Activated CD8-positive, alpha-beta T cell treated with anti-CD3 and anti-CD28 coated beads for 36 hours (primary cell): ENCODE measurements at places on chromosomes 11 and 22.

- no peak overlapping the region for H3K27ac ChIP-seq
- no peak for DNase-seq
- no peak overlapping the region for H3K4me3 ChIP-seq
- peaks cover 2% of the 10 kb centered on the region for H3K4me1 ChIP-seq
- no peaks in the 10 kb centered on the region for H3K36me3 ChIP-seq
Observed at GRCh38 chr11:125140233-125140632, 24.3 kb upstream of the PKNOX2 start.

- no peaks in the 10 kb centered on the region for H3K27me3 ChIP-seq
- no peak for DNase-seq
- no peak overlapping the region for H3K4me3 ChIP-seq
- H3K27ac ChIP-seq = no peak overlapping the region
- no peaks in the 10 kb centered on the region for H3K36me3 ChIP-seq
- H3K4me1 ChIP-seq = peaks cover 10% of the 10 kb centered on the region
Observed at GRCh38 chr11:128262463-128263345, 324.7 kb downstream of the ETS1 start.

- H3K36me3 ChIP-seq = no peaks in the 10 kb centered on the region
- no peak for DNase-seq
- H3K4me3 ChIP-seq = no peak overlapping the region
- H3K27me3 ChIP-seq = peaks cover 16% of the 10 kb centered on the region
- H3K4me1 ChIP-seq = no peaks in the 10 kb centered on the region
Observed at GRCh38 chr22:27673839-27674238, 127.7 kb downstream of the MN1 start.

DNA sequence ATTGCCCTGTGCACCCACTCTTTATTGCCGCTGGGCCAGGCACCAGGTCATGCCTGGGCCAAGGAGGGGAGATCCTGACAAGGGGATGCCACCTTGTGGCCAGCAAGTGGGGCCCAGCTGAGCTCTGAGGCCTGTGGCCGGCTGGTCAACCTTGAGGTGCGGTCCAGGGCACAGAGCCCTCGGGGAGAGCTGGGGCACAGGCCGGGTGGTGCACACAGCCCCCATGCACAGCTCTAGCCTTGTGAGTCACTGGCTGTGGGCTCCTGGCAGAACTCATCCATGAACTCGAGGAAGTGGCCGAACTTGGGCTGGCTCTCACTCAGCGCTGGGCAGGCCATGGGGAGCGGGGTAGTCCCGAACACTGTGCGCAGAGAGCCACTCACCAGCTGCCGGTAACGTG is 94.3 kb downstream of the RNF169 start:
- no peaks in the 10 kb centered on the region for H3K27me3 ChIP-seq
- H3K36me3 ChIP-seq = peaks cover 27% of the 10 kb centered on the region
- H3K27ac ChIP-seq = no peak overlapping the region

- H3K4me3 ChIP-seq = no peak overlapping the region
- H3K27ac ChIP-seq = no peak overlapping the region
Observed at GRCh38 chr11:120695426-120695825, 183.9 kb downstream of the GRIK4 start.

DNA sequence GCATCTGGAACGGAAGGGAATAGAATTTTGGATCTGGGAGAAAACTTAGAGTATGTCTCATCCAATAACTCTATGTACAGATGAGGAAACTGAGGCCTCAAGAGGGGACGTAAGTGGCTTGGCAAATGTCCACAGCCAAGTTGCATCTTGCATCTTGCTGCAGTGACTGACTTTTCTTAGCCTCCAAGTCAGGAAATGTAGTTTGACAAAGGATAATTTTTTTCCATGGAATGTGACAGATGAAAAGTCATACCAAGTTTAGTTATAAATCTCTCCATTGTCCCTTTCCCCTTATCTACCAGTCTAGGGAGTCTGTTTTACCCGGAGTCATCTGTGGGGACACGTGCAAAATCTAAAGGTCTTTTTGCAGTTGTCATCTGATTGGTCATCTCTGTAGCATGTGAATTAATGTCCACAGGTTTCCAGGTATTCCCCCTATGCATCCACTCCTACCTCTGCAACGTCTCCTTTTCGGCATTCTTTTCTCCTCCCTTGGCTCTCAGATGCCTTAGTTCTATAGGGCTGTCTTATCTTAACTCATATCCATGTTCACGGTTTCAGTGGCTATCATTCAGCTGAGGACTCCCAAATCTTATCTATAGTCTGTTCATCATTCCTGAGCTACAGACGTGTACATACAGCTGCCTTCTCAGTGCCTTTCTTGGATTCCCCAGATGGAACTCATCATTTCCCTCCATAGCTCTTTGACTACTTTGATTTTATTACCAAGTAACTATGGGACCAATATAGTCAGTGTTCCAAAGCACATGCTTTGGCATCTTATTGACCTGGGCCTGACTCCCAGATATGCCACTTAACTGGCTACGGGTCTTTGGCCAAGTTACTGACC is 139.5 kb upstream of the TIMP3 start:
- no peak for DNase-seq
- H3K27ac ChIP-seq = no peak overlapping the region
- H3K4me1 ChIP-seq = peaks cover 2% of the 10 kb centered on the region
- no peak overlapping the region for H3K4me3 ChIP-seq

- DNase-seq = peak; percentile 46
- H3K36me3 ChIP-seq = no peaks in the 10 kb centered on the region
- no peaks in the 10 kb centered on the region for H3K4me1 ChIP-seq
- no peak overlapping the region for H3K4me3 ChIP-seq
- no peak overlapping the region for H3K27ac ChIP-seq
- peaks cover 2% of the 10 kb centered on the region for H3K27me3 ChIP-seq
Observed at GRCh38 chr11:119518746-119519730, 96.1 kb upstream of the THY1 start.

- no peak for DNase-seq
- no peak overlapping the region for H3K27ac ChIP-seq
- H3K4me3 ChIP-seq = no peak overlapping the region
Observed at GRCh38 chr11:35063488-35063931, 75.5 kb upstream of the CD44 start.

- H3K27ac ChIP-seq = no peak overlapping the region
- H3K36me3 ChIP-seq = no peaks in the 10 kb centered on the region
- H3K4me3 ChIP-seq = no peak overlapping the region
- peaks cover 29% of the 10 kb centered on the region for H3K27me3 ChIP-seq
- H3K4me1 ChIP-seq = no peaks in the 10 kb centered on the region
Observed at GRCh38 chr11:33543823-33544222, 156.8 kb downstream of the C11orf91 start.

DNA sequence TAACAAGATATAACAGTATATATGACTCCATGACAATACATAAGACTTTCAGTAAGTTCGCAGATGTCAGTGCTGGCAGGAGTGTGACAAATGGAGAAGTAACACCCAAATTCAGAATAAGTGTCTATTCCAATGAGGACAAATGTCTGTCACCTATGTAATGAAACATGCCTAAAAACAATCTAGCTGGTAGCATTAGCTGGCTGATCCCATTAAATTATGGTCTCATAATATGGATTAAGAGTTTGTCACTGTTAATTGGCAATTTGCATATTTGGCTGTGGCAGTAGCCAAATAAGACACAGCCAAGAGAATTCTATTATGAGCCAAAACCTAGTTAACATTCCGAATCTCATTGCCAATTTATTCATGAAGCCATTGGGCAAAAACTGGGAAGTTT is 30.2 kb upstream of the CAVIN3 start:
- H3K4me3 ChIP-seq = no peak overlapping the region
- H3K36me3 ChIP-seq = no peaks in the 10 kb centered on the region
- peaks cover 16% of the 10 kb centered on the region for H3K4me1 ChIP-seq
- no peak for DNase-seq
- H3K27me3 ChIP-seq = no peaks in the 10 kb centered on the region

DNA sequence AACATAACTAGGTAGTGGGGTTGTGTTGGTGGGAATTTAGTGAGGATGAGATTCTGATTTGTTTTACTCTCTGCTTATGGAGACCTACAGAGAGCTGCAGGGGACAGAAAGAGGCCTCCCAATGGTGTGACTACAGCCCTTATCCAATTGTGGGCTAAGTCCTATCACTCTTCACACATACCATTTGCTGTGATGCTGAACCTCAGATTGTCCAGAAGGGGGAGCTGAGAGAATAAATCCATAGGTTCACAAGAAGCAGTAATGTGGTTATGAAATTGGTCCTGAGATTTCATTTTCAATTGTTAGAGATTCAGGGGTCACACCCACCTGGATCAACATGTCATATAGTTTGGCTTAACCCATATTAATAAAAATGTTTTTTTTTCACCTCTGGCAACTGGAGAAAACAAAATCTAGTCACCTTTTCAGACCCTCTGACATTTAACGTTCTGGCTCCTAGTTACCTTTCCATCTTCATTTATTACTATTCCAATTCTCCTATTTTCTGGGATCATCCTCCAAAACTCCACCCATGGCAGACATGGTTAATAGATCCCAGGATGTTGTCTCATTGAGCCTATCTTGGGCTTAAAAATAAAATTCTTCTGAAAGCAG is 53.3 kb upstream of the PTPN5 start:
- peaks cover 11% of the 10 kb centered on the region for H3K27me3 ChIP-seq
- H3K4me3 ChIP-seq = no peak overlapping the region
- DNase-seq = no peak

- H3K4me1 ChIP-seq = no peaks in the 10 kb centered on the region
- H3K27me3 ChIP-seq = no peaks in the 10 kb centered on the region
- DNase-seq = no peak
Observed at GRCh38 chr11:45060707-45061106, 85.7 kb upstream of the PRDM11 start.

DNA sequence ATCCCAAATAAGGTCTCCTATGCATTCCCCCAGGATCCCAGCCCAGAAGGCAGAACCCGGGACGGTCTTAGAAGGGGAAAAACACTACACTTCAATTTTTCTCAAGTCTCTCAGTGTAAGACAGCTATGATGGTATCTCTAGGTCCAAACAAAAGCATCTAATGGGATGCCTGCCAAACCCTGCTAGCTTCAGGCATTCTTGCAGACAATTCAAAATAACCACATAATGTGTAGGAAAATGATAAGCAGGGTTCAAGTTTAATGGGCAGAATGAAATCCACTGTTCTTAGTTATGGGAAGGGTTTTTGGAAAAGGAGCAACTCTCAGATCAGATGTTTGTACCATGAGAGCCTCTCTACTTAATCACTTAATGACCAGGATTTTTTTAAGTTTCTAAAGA is 119.8 kb upstream of the ANO1 start:
- H3K36me3 ChIP-seq = no peaks in the 10 kb centered on the region
- H3K4me3 ChIP-seq = no peak overlapping the region
- peaks cover 3% of the 10 kb centered on the region for H3K27me3 ChIP-seq

DNA sequence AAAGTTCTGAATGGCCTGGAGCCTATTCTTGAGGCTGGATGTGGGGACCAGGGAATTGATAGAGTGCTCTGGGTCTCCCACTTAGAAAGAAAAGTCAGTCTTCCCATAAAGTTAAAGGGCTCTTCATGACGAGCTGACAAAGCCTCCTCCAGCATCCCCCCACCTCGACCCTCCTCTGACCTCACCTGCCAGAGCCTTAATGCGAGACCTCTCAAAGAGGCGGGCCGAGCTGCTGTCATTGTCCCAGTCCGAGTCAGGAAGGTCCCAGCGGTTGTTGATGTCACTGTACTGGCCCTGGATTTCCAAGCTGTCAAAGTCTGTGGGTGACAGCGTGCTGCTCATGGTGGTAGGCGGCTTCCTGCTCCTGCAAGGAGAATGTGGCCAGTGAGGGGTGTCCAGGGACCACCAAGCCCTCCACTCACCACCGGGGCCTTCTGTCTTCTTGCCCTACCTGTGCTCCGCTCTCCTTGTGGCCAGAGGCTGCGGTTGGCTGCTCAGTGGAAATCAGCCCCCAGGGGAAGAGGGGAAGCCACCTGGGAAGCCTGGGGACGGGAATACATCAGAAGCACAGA is 8.0 kb downstream of the SPTBN2 start:
- no peak overlapping the region for H3K4me3 ChIP-seq
- no peak for DNase-seq
- no peak overlapping the region for H3K27ac ChIP-seq
- no peaks in the 10 kb centered on the region for H3K36me3 ChIP-seq
- peaks cover 8% of the 10 kb centered on the region for H3K4me1 ChIP-seq

GRCh38 chr11:86696451-86696850 is 24.0 kb upstream of the ME3 start:
- no peaks in the 10 kb centered on the region for H3K36me3 ChIP-seq
- no peak for DNase-seq
- H3K27me3 ChIP-seq = peaks cover 10% of the 10 kb centered on the region
- no peak overlapping the region for H3K27ac ChIP-seq

DNA sequence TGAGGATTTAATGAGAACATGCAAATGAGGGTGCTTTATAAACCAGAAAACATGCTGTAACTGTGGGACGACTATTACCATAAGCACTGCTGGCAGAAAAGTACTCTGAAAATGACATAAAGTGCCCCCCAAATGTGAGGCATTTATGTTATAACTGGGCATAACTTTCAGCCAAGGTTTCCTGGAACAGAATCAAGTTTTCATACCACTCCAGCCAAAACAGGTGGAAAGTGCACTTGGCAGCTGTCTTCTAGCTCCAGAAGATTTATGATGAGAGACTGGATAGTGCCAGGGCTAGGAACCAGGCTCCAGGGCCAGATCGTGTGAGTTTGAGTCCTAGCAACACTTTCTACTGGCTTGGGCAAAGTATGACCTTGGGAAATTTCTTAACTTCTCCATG is 339.2 kb downstream of the TENM4 start:
- no peak for DNase-seq
- no peak overlapping the region for H3K4me3 ChIP-seq
- peaks cover 2% of the 10 kb centered on the region for H3K27me3 ChIP-seq
- H3K27ac ChIP-seq = no peak overlapping the region

- peaks cover 4% of the 10 kb centered on the region for H3K4me1 ChIP-seq
- no peak overlapping the region for H3K27ac ChIP-seq
- H3K36me3 ChIP-seq = no peaks in the 10 kb centered on the region
Observed at GRCh38 chr11:70908223-70908622, 344.2 kb downstream of the SHANK2 start.

GRCh38 chr11:67584205-67584880 is 731 bp downstream of the GSTP1 start:
- peaks cover 7% of the 10 kb centered on the region for H3K27me3 ChIP-seq
- H3K27ac ChIP-seq = peak overlapping the region; percentile 84
- peaks cover 44% of the 10 kb centered on the region for H3K36me3 ChIP-seq
- peaks cover 39% of the 10 kb centered on the region for H3K4me1 ChIP-seq

DNA sequence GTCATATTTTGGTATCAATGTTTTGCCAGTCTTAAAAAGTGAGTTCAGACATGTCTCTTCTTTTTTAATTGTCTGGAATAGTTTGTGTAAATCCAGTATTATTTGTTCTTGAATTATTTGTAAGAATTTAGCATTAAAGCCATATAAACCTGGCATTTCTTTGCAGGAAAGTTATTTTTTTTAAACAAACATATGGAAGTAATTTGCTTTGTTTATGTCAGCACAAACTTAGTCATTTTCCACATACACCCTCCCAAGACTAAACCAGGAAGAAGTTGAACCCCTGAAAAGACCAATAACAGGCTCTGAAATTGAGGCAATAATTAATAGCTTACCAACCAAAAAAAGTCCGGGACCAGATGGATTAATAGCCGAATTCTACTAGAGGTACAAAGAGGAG is 9.1 kb upstream of the CCDC81 start:
- H3K27me3 ChIP-seq = no peaks in the 10 kb centered on the region
- no peak for DNase-seq
- H3K4me3 ChIP-seq = no peak overlapping the region
- no peaks in the 10 kb centered on the region for H3K36me3 ChIP-seq

DNA sequence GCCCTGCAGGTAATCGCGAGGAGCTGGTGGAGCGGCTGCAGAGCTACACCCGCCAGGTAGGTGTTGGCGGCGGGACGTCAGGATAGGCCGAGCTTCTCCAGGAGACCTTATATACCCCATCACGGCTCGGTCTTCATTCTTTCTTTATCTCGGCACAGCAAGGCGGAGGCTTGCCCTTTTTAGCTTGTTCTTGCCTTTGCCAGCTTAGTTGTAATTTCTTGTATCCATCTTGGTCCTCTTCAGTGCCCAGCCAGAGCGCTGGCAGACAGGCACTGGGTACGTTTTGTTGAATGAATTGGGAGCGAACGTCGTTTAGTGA is 459 bp downstream of the SF3B2 start:
- H3K27ac ChIP-seq = peak overlapping the region; percentile 92
- H3K4me1 ChIP-seq = peaks cover 34% of the 10 kb centered on the region
- peaks cover 40% of the 10 kb centered on the region for H3K36me3 ChIP-seq
- no peak for DNase-seq
- H3K4me3 ChIP-seq = peak overlapping the region; percentile 94
